ENCODE measurements at places on chromosomes 1 and 21.

DNA sequence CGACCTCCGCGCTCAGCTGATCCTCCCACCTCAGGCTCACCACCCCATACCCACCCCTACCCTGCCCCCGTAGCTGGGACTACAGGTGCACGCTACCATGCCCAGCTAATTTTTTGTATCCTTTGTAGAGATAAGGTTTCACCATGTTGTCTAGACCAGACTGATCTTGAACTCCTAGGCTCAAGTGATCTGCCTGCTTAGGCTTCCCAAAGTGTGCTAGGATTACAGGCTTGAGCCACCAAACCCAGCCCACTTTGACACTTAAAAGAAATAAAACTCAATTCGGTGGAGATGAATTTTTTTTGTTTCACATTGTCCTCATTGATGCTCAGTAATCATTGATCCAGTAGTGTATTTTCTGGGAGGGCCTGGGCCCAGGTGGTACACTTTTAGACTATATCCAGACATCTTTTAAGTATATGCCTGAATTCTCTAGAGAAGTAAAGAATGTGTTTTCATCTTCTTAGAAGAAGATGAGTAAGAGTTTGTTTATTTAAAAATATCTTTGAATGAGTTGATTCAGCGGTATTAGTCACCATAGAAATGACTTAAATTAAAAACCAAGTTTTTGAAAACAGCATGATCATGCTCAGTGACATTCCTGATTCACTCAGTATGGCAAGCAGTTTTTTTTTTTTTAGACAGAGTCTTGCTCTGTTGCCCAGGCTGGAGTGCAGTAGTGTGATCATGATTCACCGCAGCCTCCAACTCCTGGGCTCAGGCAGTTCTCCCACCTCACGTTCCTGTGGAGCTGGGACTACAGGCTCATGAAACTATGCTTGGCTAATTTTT, 57.8 kb downstream of the EPB41 start:
- no peak for DNase-seq

DNA sequence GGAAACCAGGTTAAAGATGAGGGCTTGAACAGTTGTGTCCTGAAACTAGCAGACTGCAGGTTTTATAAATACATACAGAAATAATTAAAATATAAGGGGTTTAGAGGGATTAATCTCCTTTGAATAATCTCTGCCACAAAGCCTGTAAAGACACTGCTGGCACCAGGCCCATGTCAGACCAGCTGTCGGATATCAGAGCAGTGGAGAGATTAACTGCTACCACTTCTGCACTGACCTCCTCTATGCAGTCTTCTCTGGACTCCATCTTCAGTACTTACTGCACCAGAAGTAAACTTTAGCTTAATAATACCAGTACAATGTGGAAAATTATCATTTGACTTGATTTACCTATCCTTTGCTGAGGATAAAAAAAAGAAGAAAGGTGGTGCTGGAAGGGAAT, 128.6 kb downstream of the LHX4 start:
- DNase-seq: no peak

- DNase-seq: no peak
Measured at GRCh38 chr1:228272831-228273571, 65.2 kb downstream of the OBSCN start.

DNA sequence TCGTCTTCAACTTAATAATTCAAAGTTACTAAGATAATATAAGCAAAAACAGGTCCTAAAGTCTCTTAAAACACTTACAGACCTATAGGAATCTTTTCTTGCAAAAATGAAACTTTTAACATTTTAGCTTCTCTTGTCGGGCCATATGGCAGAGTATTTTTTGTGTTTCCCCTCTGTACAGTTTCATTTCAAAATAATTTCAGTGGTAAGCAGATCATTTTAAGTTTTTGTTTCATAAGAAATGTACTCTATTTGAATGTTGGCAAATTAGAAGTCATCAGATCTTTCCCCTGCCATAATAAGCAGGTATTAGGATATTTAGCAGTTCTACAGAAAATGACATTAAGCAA, 37.9 kb downstream of the RGL1 start:
- no peak for DNase-seq

DNA sequence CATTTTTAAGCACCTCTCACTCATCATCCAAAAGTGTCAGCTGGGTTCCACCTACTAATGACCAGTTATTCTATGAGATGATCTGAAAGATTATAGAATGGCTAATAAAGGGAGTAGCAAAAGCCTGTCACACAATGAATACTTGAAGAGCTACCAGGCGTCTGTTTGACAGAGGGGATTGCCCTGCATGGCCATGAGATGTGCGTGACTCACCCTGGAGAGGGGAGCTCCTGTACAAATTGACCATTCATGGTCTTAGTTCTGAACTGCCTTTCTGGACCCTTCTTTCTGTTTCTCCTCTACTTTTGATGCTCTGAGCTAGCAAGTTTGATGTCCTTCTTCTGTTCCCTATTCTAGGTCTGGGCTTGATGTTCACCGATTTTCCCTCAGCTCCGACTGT, 85.2 kb upstream of the ABCD3 start:
- DNase-seq: no peak

DNA sequence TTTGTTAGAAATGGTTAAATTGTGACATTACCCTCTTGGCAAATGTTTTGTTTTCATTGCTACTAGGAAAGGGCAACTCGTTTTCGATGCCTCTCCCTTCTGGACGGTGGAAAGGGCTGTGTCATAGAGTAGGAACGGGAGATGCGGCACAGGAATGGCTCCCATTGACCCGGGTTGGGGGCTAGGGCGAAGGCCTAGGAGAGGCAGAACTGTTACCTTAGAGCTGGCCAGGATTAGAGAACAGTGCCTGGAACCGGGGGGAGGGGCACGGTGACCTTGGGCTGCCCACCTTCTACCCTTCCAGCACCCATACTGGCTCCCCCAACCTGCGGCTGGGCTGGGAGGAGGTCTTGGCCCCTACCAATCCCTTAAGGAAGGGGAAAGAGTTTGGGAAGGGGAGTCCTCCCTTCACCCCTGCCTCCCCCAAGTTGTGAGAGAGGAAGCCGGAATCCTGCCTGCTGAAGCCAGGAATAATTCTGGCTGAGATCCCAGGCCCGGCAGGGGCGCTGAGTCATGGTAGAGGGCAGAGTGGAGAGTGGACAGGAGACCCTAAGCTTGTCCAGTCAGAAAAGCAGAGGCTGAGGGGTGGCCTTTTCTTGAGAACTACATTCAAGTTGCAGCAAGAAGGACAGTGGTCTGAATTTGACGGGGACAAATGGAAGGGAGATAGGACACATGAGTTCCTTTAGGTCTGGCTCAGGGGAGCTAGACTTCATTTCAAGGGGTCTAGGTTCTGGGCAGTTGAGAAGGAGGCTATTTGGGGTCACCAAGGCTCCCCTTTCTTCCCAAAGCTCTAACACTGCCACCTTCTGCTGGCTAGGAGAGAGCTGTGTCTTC, 8.2 kb downstream of the LMNA start:
- DNase-seq: no peak

- DNase-seq: no peak
Measured at GRCh38 chr1:152951711-152952110, 4.7 kb downstream of the SPRR5 start.

GRCh38 chr1:107877745-107878144, 87.2 kb downstream of the VAV3 start:
- peak; percentile 13 for DNase-seq

DNA sequence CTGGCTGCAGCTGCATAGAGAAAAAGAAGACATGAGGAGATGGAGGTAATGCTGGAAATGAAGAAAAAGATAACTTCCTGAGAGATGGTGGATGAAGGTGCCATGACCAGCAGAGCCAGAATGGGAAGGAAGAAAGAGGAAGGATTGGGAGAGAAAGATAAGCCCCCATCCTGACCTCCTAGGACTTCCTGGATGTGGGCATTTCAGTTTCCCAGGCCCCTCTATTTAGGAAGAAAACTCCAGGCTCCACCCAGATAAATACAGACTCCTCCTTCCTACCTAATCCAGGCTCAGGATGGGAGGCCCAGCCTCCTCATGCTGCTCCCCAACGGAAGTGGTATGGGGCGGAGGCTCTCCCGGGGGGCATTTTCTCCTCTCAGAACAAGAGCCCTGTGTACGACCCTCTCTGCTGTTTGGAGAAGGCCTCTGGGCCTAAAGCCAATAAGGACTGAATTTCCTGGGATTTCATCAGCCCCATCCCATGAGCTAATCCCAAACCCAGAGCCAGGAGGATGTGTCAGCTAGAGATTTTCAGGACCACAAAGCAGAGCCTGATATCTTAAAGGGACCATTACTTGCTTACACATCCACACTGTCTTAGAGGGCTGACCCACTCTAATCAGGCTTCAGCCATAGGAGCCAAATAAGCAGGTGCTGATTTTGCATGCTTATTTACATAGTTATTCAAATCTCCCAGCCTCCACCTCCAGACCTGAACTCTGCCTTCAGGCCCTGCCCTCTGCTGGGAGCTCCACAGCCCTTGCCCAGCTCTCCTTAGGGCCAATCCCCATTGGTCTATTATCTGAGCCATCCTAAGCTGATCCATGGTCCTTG, 5.1 kb upstream of the ARHGEF2 start:
- no peak for DNase-seq

DNA sequence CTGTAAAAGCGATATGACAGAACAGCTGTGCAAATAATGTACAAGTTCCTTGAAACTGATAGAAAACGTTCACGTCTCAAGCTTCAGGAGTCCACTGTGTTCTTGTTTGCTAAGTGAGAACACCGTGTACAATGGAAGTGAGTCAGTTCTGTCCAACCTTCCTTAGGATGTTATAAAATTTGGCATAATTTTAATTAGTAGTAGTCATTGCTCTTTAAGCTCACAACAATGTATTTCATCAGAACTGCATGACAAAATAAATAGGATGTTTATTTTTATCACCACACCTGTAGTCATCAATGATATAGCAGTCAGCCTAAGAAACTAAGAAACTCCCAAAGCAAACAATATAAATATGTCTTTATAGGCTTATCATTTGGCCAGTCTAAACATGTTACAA, 53.0 kb downstream of the RGS2 start:
- no peak for DNase-seq

DNA sequence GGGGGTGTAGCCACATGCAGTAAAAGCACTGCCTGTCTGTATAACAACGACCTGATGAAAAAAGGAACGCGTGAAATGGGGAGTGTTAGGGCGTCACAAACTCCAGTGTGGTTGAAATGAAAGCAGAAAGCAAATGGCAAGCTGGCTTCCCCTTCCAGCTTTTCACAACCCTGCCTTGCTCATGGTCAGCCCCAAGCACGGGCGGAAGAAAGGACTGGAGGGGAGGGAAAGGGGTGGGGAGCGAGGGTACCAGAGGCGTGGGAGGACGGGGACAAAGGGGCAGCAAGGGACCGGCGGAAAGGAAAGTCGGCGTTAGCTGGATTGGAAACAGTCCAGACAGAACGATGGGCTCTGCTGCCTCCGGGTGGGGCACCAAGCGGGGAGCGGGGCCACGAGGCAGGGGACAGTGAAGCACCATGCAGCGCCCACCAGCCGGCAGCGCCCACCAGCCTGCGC, 9.6 kb downstream of the VPS26C start:
- peak; percentile 19 for DNase-seq

GRCh38 chr1:75131565-75132241, 2.5 kb upstream of the LHX8 start:
- DNase-seq: no peak

DNA sequence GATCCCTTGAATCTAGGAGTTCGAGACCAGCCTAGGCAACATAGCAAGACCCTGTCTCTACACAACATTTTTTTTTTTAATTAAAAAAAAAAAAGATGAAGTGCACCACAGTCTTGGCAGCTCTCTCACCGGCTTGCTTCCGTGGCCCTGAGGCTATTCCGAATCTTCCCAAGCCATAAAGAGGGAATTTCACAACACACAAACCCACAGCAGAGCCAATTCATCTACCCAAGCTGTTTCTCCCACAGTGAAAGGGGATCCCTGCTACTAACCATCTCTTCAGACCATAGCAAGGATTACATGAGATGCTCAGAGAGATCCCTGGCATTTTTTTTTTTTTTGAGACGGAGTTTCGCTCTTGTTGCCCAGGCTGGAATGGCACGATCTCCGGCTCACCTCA, 8.3 kb upstream of the CHD5 start:
- no peak for DNase-seq

DNA sequence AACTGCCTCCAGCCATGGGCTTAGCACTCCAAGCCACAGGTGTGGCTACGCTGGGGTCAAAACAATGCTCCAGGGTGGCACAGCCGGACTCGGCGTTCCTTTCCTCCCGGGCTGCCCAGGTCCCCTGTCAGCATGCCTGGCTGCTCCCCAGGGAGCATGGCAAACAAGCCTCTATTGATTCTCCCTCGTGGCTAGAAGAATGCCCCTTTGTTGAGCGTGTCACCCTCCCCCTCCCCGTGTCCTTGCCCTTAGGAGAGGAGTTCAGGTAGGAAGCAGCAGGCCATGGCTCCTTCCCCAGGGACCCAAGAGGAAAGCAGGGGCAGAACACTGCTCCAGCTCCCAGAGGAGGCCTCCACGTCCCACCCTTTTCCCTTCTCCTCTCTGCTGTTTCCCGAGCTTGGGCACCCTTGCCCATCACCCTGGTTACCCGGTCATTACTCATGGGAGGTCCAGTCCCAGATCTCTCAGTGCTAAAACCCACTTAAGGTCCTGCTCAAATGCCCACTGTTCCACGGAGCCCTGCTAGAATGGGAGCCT, 57.4 kb upstream of the CITED4 start:
- DNase-seq: no peak

DNA sequence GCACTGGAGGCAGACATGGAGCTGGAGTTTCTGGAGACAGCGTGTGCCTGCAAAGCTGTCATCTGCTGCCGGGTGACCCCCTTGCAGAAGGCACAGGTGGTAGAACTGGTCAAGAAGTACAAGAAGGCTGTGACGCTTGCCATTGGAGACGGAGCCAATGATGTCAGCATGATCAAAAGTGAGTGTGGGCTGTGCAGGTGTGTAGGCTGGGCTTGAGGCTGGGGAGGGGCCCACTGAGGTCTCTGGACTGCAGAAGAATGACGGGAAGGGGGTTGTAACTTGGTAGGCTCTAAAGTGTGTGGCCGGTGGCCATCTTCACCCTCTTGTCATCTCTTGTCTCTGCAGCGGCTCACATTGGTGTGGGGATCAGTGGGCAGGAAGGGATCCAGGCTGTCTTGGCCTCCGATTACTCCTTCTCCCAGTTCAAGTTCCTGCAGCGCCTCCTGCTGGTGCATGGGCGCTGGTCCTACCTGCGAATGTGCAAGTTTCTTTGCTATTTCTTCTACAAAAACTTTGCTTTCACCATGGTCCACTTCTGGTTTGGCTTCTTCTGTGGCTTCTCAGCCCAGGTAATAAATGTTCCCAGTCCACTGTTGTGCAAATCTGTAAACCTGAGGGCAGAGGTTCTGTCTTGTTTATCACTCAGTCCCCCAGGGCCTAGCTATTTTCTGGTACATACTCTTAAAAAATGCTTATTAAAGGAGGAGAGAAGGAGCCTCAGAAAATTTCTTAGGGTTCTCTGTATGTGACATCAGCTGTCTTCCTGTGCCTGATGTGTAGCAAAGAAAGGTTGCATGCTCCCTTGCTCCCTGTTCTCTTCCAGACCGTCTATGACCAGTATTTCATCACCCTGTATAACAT, 19.9 kb downstream of the ATP8B2 start:
- DNase-seq: peak; percentile 38

Data from GDM1 (cell line).